ENCODE measurements at places on chromosomes 12 and 14.

DNA sequence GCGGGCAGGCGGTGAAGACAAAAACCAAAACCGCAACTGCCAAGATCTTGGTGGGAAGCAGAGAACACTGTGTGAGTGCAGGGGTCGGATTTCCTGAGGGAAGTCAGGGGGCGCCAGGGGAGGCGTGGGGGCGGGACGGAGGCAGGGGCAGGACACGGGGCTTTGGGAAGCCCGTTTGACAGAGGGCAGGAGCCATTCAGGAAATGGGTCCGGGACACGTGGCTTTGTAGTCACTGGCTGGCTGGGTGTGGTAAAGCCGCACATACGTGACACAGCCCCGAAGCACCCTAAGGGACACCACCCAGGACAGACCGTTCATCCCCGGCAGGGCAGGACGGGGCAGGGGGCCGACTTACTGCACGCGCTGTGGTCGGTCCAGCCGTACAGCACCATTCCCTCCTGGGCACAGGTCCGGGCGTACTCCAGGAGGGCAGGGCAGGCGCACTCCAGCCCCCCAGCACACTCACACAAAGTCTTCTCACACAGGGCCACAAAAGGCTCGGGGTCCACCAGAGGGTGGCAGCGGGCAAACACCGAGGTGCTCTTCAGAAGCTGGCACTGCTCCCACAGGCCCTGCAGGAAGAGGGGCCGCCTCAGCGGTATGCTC lies 49.4 kb downstream of the VWF start:
- DNase-seq = no peak

DNA sequence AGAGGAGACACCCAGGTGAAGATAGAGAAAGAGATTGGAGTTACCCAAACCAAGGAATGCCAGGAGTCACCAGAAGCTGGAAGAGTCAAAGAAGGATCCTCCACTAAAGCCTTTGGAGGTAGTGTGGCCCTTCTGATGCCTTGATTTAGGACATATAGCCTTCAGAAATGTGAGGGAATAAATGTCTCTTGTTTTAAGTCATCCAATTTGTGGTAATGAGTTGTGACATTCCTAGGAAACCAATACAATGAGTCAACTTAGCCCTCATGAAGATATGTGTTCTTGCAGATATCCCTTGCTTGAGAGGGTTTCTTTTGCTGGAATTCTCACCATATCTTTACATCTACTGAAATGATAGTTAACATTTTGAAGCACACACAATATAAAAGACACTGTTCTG lies 58.8 kb downstream of the CCER1 start:
- no peak for DNase-seq

GRCh38 chr12:67331123-67331522 lies 62.0 kb downstream of the CAND1 start:
- no peak for DNase-seq

DNA sequence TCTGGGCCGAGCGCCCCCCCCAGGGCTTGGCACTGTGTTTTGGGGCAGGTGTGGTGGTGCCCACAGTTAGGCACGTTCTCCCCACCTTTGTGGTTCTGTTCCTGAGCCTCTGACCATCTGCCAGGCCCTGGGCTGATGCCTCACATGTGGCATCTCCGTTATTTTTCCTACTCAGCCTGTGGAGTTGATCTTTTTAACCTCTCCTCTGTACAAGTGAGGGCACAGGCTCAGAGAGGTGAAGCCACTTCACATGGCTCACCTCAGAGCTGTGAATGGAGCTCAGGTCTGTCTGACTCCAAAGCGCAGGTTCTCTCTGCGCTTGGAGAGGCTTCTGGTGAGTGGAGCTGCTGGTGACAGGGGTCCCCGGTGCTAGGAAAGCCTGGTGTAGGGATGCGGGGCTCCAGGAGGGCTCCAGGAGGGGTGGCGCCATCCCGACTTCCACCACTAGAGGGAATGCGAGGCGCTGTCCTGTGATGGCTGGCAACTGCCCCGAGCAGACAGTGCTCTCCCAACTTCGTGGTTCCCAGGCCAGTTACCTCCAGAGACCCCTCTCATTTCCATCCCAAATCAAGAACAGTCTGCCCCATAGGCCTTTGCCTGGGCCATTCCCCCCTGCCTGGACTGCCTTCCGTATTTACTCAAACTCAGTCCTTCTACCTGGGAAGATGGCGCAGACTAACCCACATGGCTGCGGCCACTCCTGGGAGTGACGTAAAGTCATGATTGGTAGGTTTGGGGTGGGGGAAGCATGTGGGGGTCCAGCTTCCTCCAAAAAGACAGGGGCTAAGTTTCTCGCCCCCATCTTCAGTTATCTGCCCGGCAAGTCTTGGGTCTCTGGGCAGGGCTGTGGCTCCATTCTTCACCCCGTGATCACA lies 9.9 kb downstream of the BCL7A start:
- DNase-seq = peak; percentile 30

DNA sequence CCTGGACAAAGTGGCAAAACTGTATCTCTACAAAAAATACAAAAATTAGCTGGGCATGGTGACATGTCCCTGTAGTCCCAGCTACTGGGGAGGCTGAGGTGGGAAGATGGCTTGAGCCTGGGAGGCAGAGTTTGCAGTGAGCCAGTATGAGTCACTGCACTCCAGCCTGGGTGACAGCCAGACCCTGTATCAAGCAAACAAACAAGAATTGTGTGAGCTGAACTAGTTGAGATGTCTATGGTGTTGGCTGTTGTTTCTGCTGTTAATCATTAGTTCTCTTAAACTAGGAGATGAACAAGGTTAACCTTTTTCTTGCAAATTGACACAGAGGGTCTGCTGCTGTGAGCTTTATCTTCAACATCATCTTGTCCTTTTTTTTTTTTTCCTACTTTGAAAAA lies 23.6 kb downstream of the RASSF3 start:
- no peak for DNase-seq

DNA sequence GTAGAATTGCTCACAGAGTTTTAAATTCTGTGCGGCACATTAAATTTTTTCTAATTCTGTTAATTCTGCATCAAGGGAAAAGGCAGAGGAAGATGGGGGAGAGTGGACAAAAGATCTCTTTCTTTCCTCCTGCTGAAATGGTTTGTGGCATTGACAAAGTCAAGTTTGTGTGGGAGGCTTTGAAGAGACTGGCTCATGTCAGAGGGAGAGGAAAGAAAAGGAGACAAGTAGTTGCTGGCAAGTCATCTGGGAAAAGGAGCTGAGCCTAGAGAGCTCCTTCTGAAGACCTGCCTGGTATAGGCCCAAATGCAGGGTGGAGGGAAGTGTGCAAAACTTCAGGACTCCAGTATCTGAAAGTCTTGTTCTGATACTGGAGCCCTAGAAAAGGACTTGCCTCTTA lies 36.3 kb downstream of the TTLL5 start:
- no peak for DNase-seq

DNA sequence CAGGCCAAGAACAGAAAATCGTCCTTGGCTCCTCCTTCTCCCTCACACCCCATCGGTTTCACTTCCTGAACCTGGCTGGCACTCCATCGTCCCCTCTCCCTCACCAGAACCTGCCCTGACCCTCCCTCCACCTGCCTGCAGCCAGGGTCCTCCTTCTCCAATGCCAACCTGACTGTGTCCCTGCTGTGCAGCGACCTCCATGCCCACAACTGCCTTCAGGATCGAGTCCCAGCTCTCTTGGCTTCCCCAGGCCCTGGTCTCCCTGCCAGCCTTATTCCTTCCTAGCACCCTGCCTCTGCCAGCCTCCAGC lies 19.8 kb downstream of the HVCN1 start:
- no peak for DNase-seq

DNA sequence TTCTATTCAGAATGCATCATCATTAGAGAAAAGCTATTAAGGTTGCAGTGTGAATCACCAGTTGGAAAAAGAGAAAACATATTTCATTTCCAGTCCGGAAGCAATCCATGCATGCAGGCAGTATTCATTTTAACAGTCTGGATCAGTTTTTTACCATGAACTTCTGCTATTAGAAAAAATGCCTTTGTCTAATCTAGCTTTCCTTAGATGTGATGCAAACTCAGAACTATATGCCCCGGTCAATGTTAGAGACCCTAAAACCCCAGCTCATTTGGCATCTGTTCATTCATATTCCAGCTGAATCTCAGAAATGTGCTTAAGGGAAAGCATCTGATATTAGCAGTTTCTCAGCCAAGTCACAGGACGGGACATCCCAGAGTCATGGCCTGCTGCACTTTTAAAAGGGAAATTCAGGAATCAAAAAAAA lies 8.5 kb downstream of the IRAK3 start:
- no peak for DNase-seq
